Suppressor macrophage treated with lipopolysaccharide for 1 hour (primary cell): ENCODE measurements at places on chromosomes 2 and 18.

GRCh38 chr2:72386288-72386687 lies 238.6 kb upstream of the CYP26B1 start:
- DNase-seq = no peak

DNA sequence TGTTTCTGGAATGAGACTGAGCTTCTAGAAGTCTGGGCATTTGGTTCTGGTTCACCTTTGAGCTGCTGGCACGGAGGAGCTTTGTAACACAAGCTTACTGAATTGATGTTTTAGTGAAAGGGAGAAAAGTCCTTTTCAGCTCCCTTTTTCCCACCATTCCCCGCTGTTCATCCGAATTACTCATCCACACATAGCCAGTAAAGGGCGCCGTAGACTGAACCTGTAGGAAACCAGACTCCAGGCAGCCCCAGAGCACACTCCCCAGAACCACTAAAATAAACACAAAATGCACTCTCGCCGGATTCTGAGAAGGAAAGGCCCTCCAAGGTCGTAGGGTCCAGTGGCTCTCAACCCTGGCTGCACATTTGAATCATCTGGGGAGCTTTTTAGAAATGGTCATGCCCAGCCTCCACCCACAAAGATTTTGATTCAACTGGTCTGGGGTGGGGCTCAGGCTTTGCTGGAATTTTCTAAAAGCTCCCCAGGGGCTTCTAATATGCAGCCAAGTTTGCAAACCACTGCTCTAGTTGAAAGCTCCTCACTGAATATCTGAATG lies 29.6 kb downstream of the TCF7L1 start:
- DNase-seq = no peak

DNA sequence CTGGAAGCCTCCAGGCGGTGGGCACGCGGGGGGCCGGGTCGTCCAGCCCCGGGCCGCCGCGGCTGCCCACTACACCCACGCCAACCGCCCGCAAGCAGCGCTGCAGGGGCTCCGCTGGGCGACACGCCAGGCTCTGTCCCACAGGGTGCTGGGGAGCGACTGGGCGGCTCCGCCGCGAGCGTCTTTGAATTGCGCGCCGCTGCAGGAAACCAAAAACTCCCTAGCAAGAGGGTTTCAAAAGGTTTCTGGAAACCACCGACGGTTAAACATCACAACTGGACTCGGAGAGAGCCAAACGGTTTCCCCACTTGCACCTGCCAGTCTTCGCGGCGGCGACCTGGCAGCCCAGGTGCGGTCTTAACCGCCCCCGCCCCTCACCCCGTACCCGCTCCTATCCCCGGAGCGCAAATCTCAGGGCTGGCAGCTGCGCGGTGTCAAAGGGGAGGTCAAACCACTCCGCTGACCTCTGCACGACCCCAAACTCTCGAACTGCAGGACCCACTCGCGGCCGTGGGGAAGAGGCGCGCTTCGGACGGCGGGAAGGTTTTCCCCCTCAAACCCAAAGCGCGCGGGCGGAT lies 1.0 kb downstream of the CXCR4 start:
- peak; percentile 82 for DNase-seq

GRCh38 chr2:100757621-100758394 lies 62.1 kb upstream of the NPAS2 start:
- no peak for DNase-seq

GRCh38 chr18:73462092-73462491 lies 594.3 kb upstream of the NETO1 start:
- no peak for DNase-seq

- DNase-seq = no peak
Measured at GRCh38 chr2:173064151-173064805, 11.4 kb upstream of the MAP3K20 start.

GRCh38 chr2:1461507-1462390 lies 48.5 kb downstream of the TPO start:
- DNase-seq = no peak

DNA sequence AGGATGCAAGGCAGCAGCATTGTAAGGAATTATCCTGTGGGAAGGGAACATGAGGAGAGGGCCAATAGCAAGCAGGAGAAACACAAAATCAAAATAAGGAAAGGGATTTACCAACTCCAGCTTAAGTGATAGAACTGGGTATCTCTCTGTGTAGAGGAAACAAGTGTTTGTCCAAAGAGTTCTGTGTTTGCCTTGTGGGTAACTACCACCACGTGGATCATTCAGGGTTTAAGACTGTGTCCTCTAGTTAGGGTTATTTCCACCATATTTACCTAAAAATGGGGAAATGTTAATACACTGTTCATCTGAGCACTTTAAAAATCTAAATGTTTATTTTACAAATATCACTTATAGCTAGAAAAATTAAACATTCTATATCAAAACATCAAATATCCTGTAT lies 283.3 kb downstream of the EIPR1 start:
- DNase-seq = no peak

- DNase-seq = peak; percentile 0
Measured at GRCh38 chr2:183035954-183036669, 2.1 kb downstream of the NCKAP1 start.
